KBM-7 (cell line): ENCODE measurements at places on chromosomes 6 and 20.
A peak's percentile ranks its signal among the peaks of the same experiment; 100 is the strongest.

DNA sequence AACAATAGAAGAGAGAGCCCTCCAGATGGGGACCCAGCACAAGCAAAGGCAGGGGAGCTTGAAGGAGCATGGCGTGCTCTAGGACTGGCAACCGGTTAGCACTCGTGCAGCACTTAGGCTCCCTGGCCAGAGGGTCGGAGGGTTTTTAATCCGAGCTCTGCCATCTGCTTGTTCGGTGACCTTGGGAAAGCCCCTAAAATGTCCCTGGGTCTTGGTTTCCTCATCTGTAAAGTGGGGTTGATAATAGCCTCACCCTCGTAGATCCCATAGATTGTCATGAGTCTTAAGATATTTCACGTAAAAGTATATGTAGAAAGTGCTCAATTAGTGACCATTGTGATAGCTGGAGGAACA is 16.6 kb upstream of the HCK start:
- no peak for DNase-seq

- peak; percentile 59 for DNase-seq
Observed at GRCh38 chr6:139230391-139230840, 61.4 kb downstream of the TXLNB start.

- no peak for DNase-seq
Observed at GRCh38 chr20:4937407-4938319, 63.6 kb downstream of the SLC23A2 start.

DNA sequence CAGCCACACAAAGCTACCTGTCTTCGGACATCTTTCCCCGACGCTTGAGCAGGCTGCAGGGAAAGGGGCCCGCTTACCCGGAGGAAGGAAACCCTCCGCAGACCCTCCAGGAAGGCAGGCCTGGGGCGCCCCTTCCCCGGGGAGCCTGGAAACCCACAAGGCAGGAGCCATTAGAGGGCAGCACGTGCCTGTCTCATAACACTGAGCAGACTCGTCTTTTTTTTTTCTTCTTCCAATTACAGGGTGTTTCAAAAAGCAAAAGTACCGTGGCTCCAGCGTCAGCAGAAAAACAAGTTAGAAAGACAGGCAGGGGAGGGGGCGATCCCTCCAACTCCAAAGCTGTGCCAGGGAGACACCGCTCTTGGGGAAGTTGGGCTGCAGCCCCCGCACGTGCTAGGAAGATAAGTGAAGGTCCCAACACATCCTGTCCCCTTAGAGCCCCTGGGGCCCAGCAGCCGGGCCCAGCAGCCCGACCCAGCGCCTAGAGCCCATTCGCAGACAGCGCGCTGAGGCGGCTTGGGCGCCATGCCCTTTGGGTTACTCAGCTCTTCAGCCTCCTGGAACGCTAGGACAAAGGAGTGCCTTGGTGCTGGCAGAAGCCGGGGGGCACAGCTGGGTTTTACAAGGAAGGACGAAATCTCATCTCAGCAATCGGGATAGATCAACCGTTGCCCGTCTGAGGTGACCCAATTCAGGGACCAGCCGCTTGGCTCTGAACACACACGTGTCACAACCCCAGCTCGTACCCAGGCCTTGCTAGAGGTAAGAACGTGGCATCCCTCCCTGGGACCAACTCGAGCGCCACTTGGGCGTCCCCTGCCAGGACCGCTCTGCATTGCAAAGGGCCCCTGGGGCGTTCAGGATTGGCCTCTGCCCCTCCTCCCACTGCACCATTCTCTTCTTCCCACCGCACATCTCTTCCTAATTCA is 136.3 kb downstream of the LY86 start:
- DNase-seq, result peak; percentile 95

- DNase-seq, result no peak
Observed at GRCh38 chr20:58611236-58612030, 39.6 kb upstream of the STX16 start.

DNA sequence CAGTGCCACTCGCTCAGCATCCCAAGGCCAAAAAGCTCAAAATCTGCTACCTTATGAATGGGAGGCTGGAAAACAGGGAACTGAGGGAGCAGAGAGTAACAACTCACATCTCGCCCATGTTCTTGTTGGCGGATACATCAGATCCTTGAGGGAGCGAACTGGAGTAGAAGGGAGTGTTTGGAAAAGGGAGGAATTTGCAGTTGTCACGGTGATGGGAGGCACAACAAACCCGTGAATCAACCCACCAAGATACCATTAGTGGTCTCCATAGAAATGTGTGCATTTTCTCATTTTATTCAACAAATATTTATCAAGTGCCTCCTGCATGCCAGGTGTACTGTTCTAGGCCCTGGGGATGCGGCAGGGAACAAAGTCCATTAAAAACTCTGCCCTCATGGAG is 212.1 kb downstream of the EYA2 start:
- no peak for DNase-seq

DNA sequence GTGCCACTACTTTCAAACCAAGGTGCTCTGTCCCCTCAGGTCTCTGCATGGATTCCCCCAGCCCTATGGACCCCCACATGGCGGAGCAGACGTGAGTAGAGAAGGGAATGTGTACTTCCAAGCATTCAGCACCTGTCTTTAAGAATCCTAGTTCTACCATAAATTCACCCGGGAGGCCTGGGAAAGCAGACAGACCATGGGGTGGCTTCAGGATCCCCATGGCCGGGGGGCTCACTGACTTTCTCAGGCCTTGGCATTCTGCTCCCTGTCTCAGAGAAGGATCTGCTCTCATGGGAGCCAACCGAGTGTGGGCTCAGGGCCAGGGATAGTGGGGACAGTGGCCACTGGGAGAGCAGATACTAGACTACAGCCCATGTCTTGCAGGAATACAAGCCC is 2.3 kb downstream of the CDC25B start:
- no peak for DNase-seq

GRCh38 chr20:62309947-62310756 is 7.4 kb downstream of the ADRM1 start:
- no peak for DNase-seq

DNA sequence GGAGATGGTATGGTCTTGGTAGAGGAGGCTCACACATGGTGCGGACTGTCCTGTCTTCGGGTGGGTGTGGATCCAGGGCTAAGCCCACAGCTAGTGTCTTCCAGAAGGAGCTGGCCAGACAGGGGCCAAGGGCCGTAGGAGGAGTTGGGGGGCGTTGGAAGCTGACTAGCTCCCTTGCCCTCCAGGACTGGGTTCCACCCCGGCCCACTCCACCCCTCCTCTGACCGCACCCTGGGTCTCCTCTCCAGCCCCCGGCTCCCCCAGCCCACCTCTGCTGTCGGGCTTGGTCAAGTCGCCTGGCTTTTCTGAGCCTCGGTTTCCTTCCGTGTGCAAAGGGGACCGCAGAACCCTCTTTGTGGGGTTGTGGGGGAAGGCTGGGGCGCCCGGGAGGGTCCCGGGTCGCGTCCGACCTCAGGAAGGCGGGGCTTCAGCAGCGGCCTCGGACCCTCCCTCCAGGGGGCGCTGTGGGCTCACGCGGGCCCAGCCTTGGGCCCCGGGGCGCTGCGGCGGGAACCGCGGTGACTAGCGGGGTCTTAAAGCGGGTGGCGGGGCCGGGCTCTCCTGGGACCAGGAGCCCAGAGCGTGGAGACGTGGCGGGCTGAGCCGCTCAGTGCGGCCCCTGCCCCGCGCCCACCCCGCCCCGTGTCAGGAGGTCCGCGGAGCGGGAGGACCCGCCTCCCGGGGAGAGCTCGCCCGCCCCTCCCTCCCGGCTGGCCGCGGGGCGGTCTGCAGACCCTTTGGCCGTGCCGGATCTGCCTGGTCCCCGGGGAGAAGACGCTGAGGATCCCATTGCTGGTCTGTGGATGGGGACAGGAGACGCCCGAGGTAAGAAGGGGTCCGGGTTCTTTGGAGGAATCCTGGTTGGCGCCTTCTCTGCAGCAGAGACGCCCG is 5.4 kb downstream of the NPBWR2 start:
- DNase-seq, result peak; percentile 71

GRCh38 chr6:128558924-128559323 is 38.5 kb upstream of the PTPRK start:
- DNase-seq, result peak; percentile 45

DNA sequence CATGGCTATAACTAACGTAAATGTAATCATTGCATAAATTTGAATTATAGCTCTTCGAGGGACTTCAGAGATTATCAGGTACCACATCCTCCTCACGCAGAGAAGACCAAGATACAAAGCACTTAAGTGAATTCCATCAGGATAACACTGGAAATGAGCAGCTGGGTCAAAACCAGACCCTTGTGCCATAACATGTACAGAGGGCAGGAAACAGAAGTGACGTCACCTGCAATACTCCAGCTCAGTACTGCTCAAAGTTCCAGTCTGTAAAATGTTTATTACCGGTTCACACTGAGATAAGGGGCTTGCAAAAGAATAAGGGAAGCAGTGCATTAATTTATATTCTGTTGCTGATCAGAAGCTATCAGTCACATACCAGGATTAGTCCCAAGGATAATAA is 45.8 kb downstream of the RGS17 start:
- no peak for DNase-seq

- peak; percentile 75 for DNase-seq
Observed at GRCh38 chr6:31794866-31795615, 511 bp downstream of the VARS1 start.

DNA sequence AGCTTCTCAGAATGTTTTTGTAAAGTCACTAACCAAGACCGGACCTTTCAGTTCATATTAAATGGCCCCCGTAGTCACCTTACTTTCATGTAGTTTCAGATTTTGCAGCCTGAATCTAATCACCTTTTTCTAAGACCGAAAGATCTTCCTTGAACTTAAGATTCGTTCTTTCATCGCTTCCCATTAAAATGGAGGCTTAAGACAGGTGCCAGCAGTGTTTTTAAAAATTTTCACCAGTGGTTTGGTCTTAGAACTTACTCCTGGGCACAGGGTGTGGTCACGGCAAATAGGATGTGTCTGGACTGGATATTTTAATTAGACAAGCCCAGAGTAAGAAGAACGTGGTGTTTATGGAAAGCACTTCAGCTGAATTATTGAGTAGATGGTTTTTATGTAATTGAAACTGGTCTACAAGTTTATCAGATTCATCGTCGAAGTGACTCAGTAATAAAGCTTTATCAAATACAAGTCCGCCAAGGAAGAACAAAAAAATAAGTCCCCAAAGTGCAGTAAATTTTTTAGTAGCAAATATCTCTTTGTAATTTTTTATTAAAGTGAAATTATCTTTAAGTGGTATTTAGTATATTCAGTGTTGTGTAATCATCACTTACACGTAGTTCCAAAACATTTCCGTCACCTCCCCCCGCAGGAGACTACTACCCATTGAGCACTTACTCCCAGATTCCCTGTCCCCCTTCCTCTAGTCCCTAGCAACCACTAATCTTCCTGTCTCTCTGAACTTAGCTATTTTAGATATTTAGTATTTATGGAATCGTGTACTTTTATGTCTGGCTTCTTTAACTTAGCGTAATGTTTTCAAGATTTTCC is 868 bp downstream of the SRSF3 start:
- DNase-seq, result peak; percentile 61

DNA sequence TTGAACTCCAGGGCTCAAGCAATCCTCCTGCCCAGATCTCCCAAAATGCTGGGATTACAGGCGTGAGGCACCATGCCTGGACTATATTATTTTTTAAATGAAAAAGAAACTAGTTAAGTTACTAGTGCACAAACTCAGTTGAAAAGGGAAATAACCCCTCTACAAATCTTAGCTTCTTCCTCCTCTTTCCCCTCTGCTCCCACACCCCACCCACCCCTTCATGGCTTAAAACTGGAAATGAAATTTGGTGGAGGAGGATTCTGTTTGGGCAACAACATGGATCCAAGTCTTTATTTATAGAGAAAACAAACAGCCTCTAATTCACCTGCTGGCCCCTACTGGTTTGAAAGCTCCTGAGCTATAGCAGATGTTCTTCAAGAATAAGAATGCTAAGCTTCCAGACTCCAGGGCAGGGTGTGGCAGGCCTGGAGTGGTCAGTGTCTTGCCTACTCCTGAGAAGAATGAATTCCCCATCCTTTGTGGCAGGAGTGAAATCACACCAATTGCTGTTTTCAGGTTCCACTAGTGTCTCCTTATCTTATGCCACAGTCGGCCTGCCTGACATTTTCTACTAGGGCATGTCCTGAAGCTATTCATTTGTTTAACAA is 73.5 kb downstream of the ZFP64 start:
- DNase-seq, result no peak

GRCh38 chr6:4287811-4288244 is 152.5 kb upstream of the ECI2 start:
- DNase-seq, result no peak

- no peak for DNase-seq
Observed at GRCh38 chr6:108564178-108564577, 3.5 kb downstream of the FOXO3 start.

- no peak for DNase-seq
Observed at GRCh38 chr6:41072836-41073202, at the start of gene NFYA. TSS of gene NFYA (plus strand) at chr6:41072974. CDS start at chr6:41079090, 6,116 bp downstream.

GRCh38 chr6:134472046-134472445 is 154.1 kb upstream of the SGK1 start:
- no peak for DNase-seq

- peak; percentile 88 for DNase-seq
Observed at GRCh38 chr20:753136-753535, 15.2 kb downstream of the SLC52A3 start.

- no peak for DNase-seq
Observed at GRCh38 chr6:151740820-151741219, 66.7 kb upstream of the ESR1 start.

DNA sequence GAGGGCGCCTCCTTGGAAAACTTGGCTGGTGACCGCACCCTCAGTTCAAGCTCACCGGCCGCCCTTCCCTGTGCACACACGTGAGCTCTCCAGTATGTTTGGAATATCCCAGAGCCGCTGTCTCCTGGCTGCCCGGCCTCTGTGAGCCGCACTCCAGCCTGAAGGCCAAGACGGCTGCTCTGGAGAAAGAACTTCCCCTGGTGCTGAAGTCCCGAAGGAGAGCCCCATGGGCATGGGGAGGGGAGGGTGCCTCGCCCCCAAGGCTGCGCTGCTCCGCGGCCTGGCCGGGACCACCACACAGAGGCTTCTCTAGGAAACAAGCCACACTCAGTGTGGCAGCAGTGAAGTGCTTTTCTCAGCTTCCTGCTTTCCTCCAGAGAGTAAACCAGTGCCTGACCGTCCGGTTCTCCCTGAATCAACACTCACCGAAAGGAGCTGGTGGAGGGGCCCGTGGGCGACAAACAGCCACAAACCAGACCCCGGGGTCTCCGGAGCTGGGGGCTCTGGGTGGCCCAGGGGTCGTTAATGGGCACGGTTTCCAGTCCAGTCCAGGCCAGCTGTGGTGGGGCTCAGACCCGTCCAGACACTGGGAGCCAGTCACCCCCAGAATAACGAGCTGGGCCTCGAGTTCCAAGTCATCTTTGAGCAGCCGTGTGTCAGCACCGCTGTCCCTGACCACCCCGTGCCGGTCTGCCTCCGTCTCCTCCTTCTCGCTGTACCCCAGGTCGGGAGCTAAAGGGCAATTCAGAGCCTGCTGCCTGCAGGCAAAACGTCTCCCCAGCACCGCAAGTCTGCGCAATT is 87.4 kb upstream of the BHLHE23 start:
- DNase-seq, result no peak

GRCh38 chr20:51831866-51832265 is 29.5 kb upstream of the SALL4 start:
- no peak for DNase-seq
